ENCODE measurements at places on chromosomes 11 and 22. TPM values are rescaled to one million over a fixed set of nuclear protein-coding genes. Genes with fewer than 3 reads are reported as not detected.

DNA sequence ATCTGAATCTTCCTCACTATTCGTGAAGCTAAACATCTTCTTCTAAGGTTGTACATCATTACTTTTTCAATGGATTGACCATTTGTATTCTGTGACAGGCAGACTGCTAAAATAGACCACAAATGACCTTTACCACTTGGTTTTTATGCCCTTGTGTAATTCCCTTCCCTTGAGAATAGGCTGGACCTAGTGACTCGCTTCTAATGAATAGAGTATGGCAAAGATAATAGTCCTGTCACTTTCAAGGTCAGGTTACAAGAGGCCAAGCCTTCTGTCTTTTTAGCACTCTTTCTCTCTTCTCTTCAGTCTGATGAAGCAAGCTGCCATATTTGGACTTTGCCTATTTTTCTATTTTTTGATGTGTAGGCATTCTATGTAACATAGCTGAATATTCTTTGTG lies 492.9 kb downstream of the SOX6 start:
- DNase-seq = no peak

GRCh38 chr22:37165940-37166674 lies 16.4 kb upstream of the IL2RB start:
- DNase-seq = peak; percentile 45

GRCh38 chr11:49377978-49378377 lies 169.6 kb upstream of the FOLH1 start:
- DNase-seq = no peak

DNA sequence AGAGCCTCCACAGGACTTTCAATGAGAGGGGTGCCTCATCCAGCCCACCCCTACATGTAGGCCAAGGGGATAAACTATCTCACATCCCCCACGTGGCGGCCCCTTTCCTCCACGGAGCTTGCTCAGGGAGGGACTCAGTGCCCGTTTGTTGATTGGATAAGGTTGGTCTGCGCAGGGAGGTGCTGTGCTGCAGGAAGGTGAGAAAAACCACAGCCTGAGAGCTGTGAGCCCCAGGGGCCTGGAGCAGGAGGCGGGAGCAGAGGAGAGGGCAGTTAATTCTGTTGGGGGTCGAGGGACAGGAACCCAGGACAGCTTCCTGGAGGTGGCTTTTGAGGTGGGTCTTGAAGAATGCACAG lies 31.9 kb upstream of the ATXN10 start:
- DNase-seq = no peak

- no peak for DNase-seq
These were observed 3.3 kb downstream of the RBM4 start for GRCh38 chr11:66641834-66642233.

DNA sequence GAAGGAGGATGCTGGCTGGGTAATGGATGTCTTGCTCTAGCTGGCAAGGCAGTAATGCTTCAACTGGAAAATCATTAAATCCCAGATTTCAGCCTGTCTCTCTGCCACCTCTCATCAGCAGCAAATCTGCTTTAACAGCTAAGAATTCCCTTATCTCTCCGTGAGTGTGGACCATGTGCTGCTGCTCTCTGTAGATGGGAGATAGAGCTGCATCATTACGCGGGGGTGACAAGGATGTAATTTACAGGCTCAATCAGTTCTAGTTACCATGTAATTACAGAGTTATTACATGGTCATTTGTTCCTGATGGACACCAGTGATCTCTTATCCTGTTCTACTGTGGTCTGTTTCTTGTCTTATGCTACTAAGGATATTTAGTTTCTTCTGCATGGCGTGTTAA lies 665.4 kb downstream of the NTM start:
- no peak for DNase-seq

GRCh38 chr11:65615229-65615949 lies at the start of gene PCNX3:
Gene PCNX3 (plus strand): TSS chr11:65615776. CDS start chr11:65616312, 536 bp downstream.
- peak; percentile 100 for DNase-seq

GRCh38 chr11:107824668-107825369 lies 33.8 kb downstream of the SLC35F2 start:
- DNase-seq = no peak

DNA sequence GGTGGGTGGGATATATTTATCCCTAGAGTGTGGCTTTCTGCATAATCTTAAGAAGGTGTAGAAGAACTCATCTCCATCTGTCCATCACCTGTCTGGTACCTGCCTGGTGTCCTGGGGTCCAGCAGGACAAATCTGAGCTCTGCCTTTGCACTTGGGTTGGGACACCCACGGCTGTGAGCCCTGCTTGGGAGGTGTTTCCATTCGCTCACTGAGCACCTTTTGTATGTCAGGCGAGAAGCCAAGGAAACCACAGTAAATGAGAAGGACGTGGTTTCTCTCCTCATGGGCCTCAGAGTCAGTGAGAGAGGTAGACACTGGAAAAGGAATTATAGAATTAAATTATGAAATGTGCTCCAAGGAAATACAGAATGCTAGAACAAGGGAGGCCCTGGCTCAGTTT lies 555.9 kb downstream of the MIAT start:
- no peak for DNase-seq

DNA sequence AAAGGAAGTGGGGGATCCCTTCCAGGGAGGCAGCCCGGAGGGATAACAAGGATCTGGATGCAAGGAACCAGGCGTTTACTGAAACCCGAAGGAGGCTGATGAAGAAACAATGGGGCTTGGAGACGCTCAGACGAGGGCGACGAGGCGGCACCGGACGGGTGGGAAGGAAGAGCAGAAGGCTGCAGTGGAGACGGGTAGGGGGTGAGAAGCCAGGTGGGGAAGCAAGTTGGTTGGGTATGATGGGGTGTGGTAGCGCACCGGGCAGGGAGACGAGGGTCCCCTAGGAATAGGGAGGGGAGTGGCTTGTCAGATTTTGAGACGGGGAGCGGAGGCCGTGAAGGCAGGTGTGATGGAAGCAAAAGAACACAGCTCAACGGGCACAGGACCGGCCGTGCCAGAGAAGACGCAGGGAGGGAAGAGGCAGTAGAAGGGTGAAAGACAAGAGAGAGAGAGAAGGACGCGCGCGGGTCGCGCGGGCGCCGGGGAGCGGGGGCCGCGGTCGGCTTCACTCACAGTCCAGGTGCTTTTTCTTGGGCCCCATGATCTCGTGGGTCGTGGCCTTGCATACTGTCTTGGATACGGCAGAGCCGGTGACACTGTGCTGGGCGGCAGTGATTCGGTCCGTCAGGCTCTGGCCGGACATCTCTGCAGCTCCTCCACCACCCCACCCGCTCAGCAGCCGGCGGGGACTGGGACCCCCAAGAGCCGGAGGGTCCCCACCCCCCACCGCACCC lies 579 bp downstream of the PICALM start:
- peak; percentile 75 for DNase-seq

Gene CHADL
- 26.4 TPM for total RNA-seq

Gene CHEK1
- total RNA-seq = 2.0 TPM

Gene MRGPRF
- 7.6 TPM for total RNA-seq

Gene FBXO3
- total RNA-seq = 46.4 TPM

Gene RFPL2
- total RNA-seq = not detected

Gene MUC5AC
- not detected for total RNA-seq

Gene GPHA2
- total RNA-seq = not detected

Gene ACTN3
- total RNA-seq = not detected

Measured in Right ventricle myocardium inferior (tissue), 1 donor.